ENCODE measurements at places on chromosomes 11 and 22.

DNA sequence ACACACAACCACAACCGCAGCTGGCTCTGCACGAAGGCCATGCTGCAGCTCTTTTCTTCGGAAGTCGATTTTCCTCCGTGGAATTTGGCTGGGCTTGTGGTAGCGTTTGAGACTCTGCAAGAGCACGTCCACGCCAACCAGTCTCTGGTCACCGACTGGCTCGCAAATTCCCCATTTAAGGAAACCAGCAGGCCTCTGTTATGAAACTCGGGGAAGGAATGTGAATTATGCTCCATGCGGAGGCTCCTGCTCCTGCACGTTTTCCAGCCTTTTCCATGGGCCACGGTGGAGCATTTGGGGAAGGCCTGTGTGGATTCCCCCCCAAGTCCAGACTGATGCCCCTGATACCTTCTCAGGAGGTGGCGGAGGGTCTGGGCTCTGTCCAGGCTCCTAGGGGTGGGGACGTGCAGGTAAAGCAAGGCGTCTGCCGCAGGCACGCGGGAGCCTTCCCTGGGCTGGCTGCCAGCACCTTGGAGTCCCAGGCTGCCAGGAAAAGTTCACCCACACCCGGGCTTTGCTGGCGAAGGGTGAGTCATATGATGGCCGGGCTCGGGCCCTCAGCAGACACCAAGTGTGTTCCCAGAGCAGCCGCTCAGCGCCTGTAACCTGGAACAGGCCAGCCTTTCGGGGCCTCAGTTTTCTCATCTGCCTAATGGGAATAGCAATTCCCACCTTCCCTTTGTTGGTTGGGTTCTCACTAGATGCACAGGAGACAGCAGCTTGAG, 41.9 kb downstream of the LRP5 start:
- DNase-seq: no peak

GRCh38 chr11:132228746-132229325, 858.4 kb downstream of the NTM start:
- no peak for DNase-seq

DNA sequence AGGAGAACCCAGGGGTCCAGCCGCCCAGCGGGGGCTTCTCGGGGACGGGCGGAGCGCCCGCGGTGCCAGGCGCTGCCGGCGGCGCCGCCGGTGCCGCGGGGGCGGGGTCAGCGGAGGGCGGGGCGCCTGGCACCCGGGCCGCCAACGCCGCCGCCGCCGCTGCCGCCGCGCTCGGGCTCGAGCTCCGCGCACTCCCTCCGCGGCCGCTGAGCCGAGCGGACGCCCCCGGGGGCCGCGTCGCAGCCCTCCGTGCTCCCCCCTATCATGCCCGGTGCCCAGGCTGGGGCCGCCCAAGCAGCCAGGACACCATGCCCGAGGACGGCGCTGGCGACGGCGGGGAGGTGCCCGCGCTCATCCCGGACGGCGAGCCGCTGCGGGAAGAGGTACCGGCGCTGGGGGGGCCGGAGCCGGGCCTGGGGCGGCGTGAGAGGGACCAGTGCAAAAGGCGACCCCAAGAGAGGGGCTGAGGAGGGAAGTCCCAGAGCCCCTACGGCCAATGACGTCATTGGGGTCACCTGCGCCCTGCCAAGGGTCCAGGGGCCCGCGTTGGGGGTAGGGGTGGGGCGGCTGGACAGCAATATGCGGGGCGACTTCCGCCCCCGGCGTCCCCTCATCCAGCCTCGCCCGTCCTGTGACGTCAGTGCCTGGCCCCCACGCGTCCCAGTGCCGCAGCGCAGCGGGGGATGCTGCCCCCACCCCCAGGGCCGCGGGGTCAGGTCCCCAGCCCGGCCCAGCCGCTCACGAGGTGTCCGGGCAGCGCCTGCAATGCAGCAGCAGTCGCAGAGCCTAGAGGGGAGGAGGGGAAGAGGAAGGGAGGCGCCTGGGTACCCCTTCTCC, at the start of gene TMEM151A:
Gene TMEM151A (plus strand): TSS at position 189 of the 837 bp plus-strand sequence. CDS start 120 bp downstream, at position 309.
- peak; percentile 58 for DNase-seq

GRCh38 chr11:114705280-114706024, 27.1 kb downstream of the NXPE2 start:
- DNase-seq: no peak

- DNase-seq: peak; percentile 40
Measured at GRCh38 chr22:18156878-18157713, 7.1 kb downstream of the USP18 start.

Measured in nucleus accumbens (tissue), 56 donors.